ENCODE measurements at places on chromosomes 3 and 15.

- DNase-seq = no peak
Observed at GRCh38 chr3:167705840-167706239, 28.9 kb downstream of the PDCD10 start.

- DNase-seq = no peak
Observed at GRCh38 chr3:37030588-37030987, 37.3 kb downstream of the MLH1 start.

DNA sequence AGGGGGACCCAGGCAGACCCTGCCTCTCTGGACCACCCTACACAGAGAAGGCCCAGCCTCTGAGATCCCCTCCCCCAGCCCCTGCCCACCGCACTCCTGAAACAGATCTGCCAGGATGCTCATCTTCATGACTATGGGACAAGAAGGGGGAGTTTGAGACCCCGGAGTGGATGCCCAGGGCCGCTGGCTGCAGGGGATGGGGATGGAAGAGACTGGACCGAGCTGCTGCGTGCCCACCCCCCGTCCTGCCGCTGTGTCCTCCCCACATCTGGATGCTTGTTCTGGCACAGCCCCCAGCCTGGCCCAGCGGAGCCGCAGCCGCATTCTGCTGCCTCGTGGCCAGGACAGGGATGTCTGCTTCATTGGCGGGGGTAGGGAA, 30.3 kb upstream of the SEMA3F start:
- DNase-seq = no peak

- peak; percentile 17 for DNase-seq
Observed at GRCh38 chr3:127103080-127103479, 89.9 kb upstream of the PRR23E start.

DNA sequence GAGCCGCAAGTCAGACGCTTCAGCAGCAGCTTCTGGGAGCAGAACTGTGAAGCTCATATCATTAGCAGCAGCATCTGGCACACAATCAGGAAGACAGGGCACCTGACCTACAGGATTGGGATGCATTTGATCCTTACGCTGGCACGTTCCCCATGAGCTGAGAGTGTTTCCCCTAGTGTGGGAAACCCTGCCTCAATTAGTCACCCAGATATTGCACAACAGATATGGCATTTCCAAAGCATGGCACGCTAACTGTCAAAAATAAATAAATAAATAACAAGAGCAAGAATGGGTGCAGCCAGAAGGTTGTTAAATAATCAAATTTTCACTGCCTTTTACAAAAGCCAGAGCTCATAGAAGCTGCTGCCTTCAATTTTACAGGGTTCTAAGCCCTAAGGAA, 189.6 kb upstream of the THBS1 start:
- no peak for DNase-seq

- no peak for DNase-seq
Observed at GRCh38 chr3:54578417-54578816, 349.4 kb downstream of the LRTM1 start.

- no peak for DNase-seq
Observed at GRCh38 chr3:88231207-88231606, 81.4 kb downstream of the C3orf38 start.

DNA sequence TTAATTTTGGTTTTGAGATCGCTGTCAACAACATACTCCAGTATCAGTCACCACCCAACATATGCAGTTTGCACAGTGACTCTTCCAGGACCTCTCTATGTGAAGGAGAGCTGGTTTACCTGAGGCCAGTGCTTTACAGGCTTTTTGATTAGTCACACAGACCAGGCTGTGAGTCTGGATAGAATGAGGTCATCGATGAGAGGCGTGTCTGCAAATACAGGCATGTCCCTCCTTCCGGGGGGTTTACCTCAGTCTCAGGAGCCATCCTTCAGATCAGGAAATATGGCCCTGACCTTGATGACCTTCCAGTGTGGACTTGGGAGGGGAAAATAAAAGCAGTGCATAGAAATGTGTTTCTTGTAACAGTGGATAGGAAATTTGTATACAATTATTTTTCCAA, 46.9 kb downstream of the KBTBD12 start:
- DNase-seq = no peak

- no peak for DNase-seq
Observed at GRCh38 chr15:91894606-91895005, 41.1 kb downstream of the SLCO3A1 start.

DNA sequence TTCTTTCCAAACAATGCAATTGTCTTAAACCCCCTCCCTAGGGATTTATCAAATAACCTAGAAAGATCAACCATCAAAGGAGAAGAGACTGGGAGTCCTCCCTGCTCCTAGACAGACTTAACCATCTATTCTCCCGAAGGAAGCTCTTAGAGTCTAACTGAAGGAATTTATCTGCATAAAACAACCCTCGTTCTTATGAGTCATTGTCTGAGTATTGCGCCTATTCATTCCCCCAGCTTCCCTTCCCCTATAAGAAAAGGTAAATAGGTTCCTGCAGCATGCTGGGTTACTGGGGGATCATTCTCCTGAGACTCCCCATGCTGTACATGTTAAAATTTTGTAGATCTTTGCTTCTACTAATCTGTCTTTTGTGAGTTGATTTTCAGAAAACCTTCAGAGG, 412.7 kb downstream of the OCA2 start:
- DNase-seq = no peak

GRCh38 chr3:72214066-72214951, 429.4 kb upstream of the PROK2 start:
- no peak for DNase-seq

GRCh38 chr3:197025736-197026480, 3.7 kb downstream of the MELTF start:
- DNase-seq = no peak

DNA sequence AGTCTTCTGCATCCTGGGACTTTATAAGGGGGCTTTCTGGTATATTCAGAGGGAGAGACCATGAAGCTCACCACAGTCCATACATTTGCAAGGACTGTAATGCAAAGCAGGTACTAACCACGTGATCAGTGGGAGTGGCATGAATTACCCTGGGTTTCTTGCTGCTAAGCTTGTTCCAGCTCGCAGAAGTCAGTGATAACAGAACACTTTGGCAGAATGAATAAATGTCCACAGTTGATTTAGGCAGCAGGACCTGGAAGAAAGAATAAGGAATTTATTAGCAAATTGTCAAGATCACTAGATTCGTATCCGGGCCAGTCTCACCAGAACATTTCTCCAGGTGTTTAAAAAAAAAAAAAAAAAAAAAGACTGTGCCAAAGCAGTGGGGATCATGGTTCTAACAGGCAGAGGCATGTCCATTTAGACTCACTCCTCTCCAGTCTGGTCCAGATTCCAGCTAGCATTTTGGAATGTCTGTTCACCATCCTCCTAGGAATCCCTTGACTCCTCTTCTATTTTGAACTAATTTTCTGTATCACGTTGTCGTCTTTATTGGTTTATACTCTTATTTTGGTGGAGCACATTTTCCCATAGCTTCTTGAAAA, 24.5 kb downstream of the HHLA2 start:
- no peak for DNase-seq

- DNase-seq = no peak
Observed at GRCh38 chr3:39668420-39668819, 141.0 kb upstream of the MYRIP start.

- no peak for DNase-seq
Observed at GRCh38 chr3:5809586-5810246, 622.2 kb downstream of the EDEM1 start.

DNA sequence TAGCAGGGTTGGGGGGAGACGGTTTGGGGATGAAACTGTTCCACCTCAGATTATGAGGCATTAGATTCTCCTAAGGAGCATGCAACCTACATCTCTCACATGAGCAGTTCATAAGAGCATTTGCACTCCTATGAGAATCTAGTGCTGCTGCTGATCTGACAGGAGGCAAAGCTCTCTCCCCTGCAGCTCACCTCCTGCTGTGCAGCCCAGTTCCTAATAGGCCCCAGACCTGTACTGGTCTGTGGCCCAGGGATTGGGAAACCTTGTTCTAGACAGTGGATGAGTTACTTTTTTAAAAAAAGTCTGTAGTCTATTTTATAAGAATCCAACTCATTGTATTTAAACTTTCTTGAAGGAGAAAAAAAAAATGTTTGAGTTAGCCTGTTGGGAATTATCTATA, 100.0 kb downstream of the HHLA2 start:
- no peak for DNase-seq

DNA sequence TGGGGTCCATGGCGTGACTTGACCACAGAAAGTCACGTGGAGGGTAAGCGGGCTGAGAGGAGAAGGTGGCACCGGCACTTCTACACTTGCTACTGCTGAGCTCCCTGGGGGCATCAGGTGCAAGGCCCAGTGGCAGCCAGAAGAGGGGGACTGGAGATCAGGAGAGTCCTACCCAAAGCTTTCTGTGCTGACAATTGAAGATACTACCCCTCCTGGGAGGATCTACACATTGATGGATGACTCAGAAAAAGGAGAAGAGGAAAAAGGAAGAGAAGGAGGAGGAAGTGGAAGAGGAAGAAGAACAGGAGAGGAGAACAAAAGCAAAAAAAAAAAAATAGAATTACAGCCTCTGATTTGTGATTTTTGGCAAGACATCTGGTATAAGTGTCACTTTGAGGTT, 41.2 kb downstream of the MYO5C start:
- no peak for DNase-seq

DNA sequence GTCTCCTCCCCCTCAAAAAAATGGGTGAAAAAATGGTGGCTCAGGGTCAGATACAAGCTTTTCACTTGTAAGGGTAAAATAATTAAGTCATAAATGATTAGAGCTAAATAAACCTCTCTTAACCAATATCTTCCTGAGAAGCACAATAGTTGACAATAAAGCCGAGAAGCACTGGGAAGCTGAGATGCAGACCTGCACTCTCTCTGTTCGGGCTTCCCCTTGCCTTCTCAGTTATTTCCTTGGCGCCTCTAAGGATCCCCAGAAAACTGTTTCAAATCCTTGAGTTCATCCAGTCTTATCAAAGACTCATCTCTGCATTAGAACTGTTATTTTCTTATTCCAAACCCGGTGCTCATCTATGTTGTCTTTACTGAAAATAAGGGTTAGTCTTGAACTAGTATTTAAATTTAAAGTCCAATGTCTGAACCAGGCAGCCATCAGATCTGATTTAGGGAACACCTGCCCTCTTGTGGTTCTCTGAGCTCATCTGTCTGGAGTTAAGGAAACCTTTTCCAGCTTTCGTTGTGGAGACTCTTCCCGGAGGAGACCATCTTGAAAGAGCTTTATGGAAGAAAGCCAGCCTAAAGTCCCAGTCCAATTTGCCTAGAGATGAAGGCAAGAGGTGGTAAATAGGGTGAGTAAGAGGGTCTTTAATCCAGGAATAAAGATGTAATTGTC, 256.4 kb upstream of the MCTP2 start:
- DNase-seq = peak; percentile 23

DNA sequence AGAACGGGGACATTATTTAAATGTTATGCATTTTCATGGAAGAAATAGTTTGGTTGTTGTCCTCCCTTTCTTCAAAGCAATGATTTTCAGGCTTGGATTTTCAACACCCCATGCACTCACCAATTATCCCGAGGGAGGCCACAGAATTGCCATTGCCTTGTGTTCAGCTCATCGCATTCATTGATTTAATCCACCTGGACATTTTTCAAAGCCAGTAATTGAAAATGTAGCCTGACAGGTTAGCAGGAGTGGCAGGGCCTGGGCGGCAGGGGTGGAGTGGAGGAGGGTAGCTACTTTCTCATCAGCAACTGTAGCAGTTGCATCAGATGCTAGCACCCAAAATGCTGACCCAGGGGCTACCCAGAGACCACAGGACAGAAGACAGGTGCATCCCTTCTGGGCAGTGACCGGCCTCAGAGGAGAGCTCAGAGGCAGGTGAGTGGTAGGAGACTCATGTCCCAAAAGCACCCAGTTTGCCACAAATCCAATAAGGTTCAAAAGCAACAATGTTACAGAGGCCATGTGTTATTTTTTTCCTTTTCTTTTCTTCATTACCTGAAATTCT, 242.4 kb downstream of the CD47 start:
- DNase-seq = no peak

DNA sequence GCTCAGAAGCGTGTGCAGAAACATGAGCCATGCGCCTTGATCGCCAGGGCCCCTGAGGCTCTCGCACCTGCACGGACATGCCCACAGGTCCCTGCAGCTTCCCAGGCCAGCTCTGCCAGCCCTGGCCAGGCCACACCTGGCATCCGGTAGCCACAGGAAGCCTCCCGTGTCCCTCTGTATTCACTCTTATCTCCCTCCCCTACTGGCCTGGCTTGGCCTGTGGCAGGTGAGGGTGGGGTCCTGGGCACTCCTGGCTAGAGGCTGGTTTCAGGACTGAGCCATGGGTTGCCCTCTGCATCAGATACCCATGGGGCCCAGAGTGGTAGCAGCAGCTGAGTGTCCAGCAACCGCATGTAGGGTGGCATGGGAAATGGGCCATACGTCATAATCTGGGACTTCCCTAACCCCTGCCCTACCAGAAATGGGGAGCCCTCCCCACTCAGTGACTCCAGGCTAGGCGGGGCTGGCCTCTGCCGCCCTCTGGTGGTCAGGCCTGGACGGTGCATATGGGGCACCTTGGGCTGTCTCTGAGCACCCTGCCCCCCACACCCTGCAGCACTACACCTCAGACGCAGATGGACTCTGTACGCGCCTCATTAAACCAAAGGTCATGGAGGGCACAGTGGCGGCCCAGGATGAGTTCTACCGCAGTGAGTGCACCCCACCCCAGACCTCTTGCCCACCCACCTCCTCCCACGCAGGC, 12.6 kb upstream of the LMAN1L start:
- no peak for DNase-seq

- no peak for DNase-seq
Observed at GRCh38 chr3:2166552-2166951, 67.9 kb downstream of the CNTN4 start.

DNA sequence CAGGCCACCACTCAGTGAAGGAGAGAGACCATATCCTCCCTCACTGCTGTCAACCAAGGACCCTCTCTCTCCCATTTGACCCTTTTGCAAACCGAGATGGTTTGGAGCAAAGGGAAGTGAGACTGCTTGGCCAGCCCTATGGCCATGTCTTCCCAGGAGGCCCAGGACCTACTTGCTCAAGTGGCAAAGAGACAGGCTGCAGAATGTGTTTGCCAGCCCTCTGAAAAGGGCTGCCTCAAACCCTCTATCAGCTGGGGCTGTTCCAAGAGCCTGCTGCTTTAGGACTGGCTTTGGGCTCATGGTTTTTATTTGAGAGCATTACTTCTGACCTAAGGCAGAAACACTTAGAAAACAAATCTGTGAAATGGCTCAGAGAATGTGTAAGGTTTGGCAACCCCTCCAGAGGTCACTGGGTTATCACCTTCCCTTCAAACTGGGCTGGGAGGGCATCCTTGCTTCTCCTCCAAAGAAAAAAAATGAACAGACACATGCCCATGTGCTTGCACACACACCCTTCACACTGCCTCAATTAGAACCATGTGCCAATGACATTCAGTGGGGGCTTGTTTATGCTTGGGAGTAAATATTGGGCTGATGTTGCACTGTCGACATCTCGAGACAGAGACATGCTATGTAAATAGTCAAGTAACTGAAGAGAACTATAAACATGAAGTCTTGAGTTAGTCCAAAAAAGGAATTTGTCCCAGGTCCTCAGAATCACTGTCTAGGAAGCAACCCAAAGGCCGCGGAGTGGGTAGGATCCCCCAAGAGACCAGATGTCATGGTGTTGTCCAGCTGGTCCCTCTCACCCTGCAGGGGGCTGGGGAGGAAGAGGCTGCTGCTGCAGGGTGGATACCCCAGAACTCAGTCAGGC, 49.8 kb upstream of the CTDSPL start:
- DNase-seq = no peak
